ENCODE measurements at places on chromosomes 12 and 14. TPM values are rescaled to one million over a fixed set of nuclear protein-coding genes. Genes with fewer than 3 reads are reported as not detected.

Gene RFLNA
- not detected for polyA plus RNA-seq

Gene OTX2
- not detected for polyA plus RNA-seq

Gene SLC6A15
- polyA plus RNA-seq, result 0.22 TPM

Gene ZNF385A
- 2.9 TPM for polyA plus RNA-seq

Gene FLRT2
- polyA plus RNA-seq, result 10.2 TPM

Gene TMEM132C
- polyA plus RNA-seq, result not detected

Gene TMEM63C
- polyA plus RNA-seq, result not detected

Gene NYNRIN
- polyA plus RNA-seq, result 5.3 TPM

- peak; percentile 11 for DNase-seq
Measured at GRCh38 chr14:88351966-88352691, 29.1 kb upstream of the KCNK10 start.

- no peak for DNase-seq
Measured at GRCh38 chr12:3574986-3575385, 84.0 kb downstream of the PRMT8 start.

DNA sequence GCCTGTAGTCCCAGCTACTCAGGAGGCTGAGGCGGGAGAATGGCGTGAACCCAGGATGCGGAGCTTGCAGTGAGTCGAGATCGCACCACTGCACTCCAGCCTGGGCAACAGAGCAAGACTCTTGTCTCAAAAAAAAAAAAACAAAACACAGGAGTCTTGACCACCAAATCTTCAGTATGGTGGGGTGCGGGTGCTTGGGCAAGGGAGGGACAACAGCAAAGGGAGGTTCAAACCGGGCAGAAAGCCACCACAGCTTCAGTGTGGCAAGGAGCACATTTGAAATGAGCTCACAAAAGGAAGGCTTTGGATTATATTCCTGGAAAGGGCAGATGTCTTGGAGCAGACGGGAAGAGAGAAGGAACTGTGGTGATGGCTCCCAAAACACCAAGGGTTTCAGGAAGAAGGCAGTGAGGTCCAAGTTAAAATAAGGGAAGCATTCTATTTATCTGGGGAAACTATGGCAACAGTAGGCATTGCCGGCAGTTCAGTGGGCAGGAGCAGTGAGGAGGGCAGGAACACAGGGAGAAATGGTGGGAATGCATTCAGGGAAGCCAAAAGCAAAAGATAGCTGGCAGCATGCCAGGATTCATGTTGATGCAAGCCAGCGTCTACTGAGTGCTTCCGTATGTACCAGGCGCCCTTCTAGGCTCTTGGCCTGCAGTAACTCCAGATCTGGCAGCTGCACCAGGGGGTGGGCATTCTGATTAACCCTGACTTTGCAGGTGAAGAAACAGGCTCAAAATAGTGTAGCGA, 51.0 kb upstream of the SRSF5 start:
- peak; percentile 70 for DNase-seq

DNA sequence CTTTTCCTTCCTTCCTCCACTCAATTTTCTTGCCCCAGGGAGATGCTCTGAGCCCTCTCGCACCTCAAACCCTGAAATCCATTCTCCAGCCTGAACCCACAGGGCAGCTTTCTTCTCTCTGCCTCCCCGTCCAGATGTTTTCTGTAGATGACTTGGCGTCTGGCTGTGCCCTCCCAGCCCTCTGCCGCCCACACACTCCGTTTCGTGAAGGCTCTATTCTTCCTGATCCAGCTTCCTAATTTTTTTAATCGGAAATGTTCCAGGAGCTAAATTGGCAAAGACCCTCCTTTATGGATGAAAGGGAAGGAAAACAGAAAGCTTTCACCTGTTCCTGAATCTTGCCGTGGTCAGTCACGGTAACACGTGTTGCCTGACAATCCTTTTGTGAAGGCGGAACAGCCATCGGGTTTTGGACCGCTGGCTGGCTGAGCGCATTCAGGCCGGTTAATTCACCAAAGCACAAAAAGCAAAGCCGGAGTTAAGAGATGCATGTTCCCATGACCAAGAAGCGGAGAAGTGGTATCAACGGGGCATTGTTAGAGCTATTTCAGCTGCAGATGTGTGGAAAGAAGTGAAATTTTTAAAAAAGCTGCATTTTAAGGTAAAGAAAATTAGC, 70.2 kb upstream of the FBRSL1 start:
- DNase-seq, result no peak

GRCh38 chr12:71947645-71948105, 9.0 kb downstream of the TPH2 start:
- DNase-seq, result peak; percentile 86

GRCh38 chr12:71772735-71773134, 18.1 kb downstream of the RAB21 start:
- no peak for DNase-seq

GRCh38 chr12:31843398-31844095, 114.7 kb upstream of the AMN1 start:
- no peak for DNase-seq

DNA sequence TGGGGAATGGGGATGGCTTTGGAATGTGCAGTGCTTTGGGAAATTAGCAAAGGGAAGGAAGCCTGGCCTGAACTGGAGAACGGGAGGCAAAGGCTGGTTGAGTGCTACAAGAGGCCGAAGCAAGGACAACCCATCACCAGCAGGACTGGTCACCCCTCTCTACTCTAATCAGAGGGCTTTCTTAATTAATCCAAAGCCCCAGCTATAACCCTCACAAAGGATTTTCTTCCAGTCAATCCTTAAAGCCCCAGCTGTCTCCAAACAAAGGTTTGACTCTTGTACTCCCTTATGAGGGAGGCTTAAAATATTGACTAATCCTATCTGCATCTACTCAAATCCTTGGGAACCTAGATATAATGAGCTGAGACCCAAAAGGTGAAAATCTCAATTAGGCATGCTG, 256.3 kb downstream of the NTF3 start:
- DNase-seq, result no peak

- DNase-seq, result no peak
Measured at GRCh38 chr14:73800970-73801515, 50.6 kb upstream of the PTGR2 start.

DNA sequence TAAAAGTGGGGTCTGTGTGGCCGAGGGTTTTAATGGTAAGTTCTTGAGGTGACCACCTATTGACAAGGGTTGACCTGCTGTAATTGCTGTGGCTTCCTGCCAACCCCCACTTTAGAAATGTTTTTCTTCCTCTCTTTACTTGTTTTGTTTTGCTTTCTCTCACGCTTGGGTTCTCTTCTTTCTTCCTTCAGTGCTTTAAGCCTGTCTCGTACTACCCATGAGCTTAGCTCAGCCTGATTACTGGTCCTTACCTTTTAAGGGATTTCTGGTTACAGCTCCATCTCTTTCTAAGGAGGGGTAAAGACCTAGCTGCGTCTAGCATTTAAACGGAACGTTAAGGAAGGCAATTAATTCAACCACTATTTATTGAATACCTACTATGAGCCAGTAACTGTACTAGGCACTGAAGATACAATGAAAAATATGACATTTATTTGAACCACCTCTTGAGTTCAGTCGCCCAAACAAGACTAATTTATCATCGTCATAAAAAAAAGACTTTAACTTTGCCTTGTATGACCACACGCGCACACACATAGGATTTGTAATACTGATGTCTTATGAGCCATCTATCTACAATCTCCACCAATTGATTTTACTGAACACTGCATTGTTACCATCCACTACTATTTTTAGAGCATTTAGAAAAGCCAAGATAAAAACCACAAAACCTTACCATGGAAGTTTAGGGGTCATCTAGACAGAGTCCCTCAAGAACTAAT, 888 bp upstream of the PPP1R12A start:
- DNase-seq, result peak; percentile 39

DNA sequence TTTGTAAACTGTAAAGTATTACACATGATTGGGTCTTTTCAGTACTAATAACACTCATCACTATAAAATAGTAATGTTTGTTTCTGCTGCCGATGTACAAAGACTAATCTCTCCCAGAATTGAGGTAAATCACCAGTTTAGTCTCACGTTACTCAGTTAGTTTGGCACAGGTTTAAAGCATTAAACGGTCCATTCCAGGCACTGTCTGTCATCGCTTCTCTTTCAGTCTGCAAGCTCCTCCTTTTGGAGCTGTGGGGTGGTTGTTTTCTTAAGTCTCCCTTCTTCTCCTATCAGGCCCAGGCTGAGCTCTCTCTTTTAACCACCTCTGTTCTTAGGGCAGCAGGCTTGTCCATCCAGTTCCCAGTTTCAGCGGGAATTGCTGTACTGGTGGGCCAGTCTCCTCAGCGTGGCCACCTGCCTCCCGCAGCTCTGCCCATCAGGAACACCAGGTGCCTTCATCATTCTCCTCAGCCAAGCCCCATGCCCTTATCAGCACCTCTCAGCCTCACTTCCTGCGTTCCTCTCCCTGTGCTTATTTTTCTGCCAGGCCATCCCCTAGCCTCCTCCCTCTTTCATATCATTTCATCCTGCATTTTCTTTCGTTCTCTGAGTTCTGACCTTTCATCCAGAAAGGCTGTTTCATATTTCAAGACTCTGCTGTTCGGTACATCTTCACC, 149.0 kb downstream of the TGFB3 start:
- peak; percentile 87 for DNase-seq

- no peak for DNase-seq
Measured at GRCh38 chr12:54425702-54426101, 6.6 kb upstream of the ITGA5 start.

GRCh38 chr14:92668276-92668973, 80.0 kb downstream of the LGMN start:
- no peak for DNase-seq

DNA sequence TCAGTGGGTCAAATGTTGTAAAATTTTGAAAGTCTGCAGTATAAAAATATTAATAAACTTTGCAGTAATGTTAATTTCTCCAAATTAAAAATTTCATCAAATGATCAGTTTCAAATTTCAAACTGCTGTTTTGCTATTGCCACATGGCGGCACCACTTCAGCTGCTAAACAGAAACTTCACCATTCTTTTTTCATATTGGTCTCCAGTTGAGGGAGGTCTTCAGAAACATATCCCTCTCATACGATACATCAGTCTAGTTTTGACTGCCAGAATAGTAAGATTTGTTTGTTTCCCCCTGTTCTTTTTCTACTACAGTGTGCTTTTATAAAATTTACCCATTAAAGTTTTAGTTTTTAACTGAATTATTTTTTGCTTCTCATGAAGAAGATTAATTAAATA, 4.2 kb upstream of the TRHDE start:
- peak; percentile 45 for DNase-seq

- DNase-seq, result peak; percentile 74
Measured at GRCh38 chr14:99982537-99983250, 82.5 kb upstream of the EVL start.

DNA sequence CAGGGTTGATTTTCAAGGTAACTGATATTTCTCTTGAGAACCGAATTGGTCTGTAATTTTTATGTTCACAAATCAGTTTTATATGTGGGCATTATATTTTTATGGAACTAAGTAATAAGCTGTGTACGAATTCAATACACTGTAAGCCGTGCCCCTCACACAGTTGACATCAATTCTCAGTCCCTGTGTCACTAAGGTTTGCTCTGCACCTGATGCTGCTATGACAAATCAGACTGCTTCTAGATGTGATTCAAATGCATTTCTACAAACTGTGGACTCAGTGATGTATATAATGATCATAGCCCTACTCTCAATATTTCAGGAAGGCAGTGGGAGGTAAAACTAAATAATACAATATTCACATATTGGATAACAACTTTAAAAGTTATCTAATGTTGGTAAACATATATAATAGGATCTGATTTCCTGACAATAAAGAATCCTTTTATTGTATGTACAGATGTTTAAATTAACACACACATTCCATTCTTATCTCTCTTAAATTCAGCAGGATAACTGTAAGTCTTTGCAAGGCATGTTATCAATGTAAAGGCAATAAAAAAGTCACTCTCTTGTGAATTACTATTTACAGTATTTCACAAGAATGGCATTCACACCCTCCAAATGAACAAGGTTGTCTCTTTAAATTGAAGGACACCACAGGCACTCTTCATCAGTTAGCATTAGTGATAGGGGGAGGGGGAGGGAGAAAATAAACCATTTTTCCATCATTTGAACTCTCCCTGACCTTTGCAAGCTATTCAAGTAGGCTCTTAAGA, 87.2 kb upstream of the SOX5 start:
- no peak for DNase-seq

DNA sequence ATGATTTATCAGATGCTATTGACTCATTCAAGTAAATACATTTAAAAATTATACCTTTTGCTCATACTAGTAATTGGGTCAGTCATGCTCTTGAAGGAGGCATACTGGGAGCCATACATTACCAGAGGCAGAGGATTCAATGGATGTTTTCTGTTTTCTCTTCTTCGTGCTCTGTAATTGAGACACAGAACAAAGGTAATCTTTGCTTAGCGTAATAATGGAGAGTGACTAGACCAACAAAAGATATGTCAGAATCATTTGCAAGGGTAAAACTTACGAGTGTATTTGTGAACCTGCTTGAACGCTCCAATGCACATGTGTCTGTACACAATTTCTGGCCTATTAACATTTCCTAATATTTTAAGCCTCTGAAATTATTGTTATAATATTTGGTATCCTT, 296.4 kb downstream of the FOXG1 start:
- DNase-seq, result no peak

DNA sequence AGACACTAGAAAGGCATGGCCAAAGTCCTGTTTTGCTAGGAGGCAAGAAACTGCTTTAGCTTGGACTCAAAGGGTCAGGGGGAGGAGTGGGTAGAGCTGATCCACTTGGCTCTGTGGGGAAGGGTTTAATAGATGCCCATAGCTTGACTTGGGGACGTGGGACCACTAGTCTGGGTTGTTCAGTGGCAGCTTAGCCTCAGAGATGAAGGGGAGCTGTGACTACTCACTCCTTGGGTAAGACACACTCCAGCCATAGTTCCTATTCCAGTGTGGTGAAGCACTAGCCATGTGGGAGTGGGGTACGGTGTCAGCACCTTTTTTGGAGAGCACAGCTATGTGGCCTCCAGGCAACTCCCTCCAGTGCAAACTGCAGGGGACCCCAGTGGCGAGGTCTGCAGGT, 257.3 kb downstream of the TMEM121 start:
- DNase-seq, result no peak

- no peak for DNase-seq
Measured at GRCh38 chr14:53967606-53968005, 11.0 kb upstream of the BMP4 start.

- no peak for DNase-seq
Measured at GRCh38 chr14:88631091-88631490, 68.3 kb downstream of the ZC3H14 start.
